H54 (cell line): ENCODE measurements at places on chromosomes 6 and 20.
A peak's percentile ranks its signal among the peaks of the same experiment; 100 is the strongest.

- DNase-seq, result peak; percentile 27
Observed at GRCh38 chr20:40251284-40251932, 437.6 kb downstream of the MAFB start.

DNA sequence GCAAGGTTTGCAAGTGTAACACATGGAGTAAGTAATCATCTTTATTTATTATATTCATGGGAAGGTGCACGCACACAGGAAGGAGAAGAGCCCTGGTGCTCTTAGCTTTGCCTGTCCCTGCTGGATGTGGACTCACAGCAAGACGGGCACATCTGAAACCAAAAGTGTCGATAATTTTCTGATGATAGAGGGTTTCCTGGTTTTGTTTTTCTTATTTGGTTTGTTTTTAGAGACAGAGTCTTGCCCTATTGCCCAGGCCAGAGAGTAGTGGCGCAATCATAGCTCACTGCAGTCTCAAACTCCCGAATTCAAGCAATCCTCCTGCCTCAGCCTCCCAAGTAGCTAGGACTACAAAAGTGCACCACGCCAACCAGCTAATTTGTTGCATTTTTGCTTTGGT, 7.8 kb upstream of the KHDC1L start:
- no peak for DNase-seq

DNA sequence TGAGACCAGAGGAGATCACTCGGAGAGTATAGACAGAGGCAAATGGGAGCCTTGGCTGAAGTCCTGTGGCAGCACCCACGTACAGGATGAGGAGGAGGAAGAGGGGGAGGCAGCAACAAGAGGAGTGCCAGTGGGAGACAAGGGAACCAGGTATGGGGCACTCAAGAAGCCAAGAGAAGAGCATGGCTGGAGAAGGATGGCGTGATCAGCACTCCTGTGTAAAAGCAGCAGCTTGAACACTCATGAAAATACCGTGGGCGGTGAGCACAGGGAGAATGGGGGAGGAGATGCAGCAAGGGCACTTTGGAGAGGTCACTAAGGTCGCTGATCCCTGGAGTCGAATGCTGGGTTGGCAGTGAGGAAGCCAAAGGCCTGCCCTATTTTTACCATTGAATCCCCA, 51.2 kb upstream of the PRND start:
- DNase-seq, result no peak

DNA sequence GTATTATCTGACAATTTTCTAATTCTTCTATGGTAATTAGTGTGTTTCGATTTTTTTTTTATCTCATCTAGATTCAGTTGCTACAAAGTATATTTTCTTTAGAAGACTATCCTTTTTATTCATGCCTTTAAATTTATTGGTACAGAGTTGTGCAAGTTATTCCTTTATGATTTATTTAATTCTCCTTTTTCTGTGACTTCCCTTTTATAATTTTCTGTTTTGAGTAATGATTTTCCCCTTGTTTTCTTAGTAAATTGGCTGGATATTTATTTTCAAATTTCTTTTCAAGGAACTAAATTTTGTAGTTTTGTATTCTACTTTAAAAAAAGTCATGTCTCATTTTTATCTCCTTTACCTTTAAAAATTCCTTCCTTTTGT, 2.4 kb upstream of the IL22RA2 start:
- no peak for DNase-seq
